ENCODE measurements at places on chromosomes 6 and 20.

- DNase-seq: no peak
These were observed 13.2 kb upstream of the TFB1M start for GRCh38 chr6:155327326-155328073.

DNA sequence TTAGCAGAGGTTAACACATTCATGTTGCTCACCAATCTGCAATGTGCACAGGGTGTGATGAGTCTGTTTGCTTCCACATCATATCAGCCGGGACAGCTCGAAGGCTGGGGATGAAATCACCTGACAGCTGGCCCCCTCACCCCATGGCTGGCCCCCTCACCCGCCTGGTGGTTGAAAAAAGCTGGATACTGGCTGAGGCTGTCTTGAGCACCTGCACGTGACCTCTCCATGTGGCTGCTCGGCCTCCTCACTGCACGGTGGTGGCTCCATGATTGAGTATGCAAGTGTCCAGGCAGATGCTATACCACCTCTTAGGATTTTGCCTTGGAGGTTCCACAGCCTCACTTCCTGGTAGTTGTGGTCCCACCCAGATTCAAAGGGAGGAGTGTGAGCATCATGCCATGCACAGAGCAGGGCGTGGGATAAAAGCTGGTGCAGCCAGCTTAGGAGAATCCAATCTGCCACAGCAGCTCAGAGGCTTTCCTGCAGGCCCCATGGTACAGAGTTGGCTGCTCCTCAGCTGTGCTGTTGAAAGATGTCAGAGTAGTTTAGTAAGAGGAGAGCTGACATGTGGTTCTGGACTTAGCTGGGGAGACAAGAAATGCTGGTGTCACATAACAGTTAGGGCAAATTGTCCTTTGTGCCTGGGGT, 29.6 kb upstream of the SYNDIG1 start:
- DNase-seq: no peak

DNA sequence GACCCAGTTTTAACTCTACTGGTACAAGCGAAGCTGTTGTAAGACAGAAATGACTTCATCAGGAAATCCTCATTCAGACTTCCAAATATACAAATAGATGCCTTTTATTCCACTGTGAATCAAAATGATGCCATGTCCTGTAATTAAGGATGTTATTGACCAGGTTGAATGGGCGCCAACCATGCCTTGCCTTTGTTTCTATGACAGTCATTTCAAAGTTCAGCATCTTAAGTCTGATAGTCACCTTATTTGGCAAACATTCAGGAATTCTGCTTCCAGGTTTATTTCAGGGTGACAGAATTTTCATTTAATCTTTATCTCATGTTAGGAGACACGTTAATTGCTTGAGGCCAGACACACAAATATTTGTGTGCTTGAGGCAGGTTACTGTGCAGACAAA, 592.8 kb upstream of the JAG1 start:
- no peak for DNase-seq

DNA sequence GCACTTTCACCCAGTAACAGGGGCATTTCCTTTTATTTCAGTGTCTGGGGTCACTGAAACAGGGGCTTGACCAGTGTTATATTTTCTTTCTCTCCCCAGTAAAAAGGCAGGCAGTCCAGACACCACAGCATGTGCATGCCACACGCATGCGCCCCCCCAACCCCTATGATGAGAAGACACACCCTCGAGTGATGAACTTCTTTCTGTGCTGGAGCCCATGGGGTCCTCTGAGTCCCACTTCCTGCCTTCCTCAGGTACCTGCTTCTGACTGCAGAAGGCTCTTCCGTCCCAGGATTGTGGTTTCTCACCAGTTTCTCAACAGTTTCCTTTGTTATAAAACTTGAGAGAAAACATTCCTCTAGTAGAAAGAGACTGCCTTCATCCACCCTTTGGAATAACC, 45.7 kb upstream of the TMEM181 start:
- DNase-seq: no peak

GRCh38 chr20:17630151-17630805, 51.8 kb downstream of the RRBP1 start:
- no peak for DNase-seq

DNA sequence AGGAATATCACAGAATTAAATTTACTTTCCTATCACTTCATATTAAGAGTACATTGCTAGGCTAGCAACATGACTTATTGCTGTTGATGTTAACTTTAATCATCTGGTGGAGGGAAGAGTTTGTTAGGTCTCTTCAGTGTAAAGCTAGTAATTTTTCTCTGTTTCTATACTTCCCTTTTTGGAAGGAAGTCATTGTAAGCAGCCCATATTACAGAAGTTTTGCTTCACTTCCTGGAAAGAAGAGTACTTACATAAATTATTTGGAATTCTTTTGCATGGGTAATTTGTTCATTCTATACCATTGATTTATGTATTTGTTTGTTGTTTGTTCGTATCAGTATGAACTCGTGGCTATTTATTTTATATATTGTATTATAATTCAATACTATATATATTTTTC, 405.2 kb downstream of the RFPL4B start:
- no peak for DNase-seq

GRCh38 chr6:39347906-39348585, 25.5 kb upstream of the KCNK16 start:
- DNase-seq: peak; percentile 18

GRCh38 chr6:39785281-39785680, 6.9 kb upstream of the DAAM2 start:
- DNase-seq: no peak

Measured in kidney epithelial cell (primary cell).